Left lobe of liver (tissue), 2 donors: ENCODE measurements at places on chromosomes 4 and X. TPM values are rescaled to one million over a fixed set of nuclear protein-coding genes. Genes with fewer than 3 reads are reported as not detected.

- DNase-seq: no peak
Observed at GRCh38 chr4:19945501-19945900, 306.2 kb upstream of the SLIT2 start.

GRCh38 chrX:103927030-103927429 lies 35.4 kb upstream of the TMSB15B start:
- no peak for DNase-seq

DNA sequence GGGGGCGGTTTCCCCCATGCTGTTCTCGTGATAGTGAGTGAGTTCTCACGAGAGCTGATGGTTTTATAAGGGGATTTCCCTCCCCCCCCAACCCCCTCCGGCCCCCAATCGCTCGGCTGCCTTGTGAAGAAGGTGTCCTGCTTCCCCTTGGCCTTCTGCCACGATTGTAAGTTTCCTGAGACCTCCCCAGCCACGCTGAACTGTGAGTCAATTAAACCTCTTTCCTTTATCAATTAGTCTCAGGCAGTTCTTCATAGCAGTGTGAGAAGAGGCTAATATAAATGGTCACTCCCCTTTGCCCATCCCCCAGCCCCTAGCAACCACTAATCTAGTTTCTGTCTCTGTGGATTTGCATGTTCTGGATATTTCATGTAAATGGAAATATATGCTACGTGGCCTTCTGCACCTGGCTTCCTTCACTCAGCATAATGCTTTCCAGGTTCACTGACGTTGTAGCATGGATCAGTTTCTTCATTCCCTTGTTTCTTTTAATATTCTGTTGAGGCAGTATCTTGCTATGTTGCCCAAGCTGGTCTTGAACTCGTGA lies 16.4 kb downstream of the GPR143 start:
- no peak for DNase-seq

GC gene
- 3,366 TPM for total RNA-seq

FHIP1A gene
- total RNA-seq: 4.0 TPM

JAKMIP1 gene
- not detected for total RNA-seq

FREM3 gene
- not detected for total RNA-seq
